Stimulated activated CD8-positive, alpha-beta memory T cell treated with anti-CD3 and anti-CD28 coated beads, Interleukin-15, amount 100 ng/mL, for 48 hours (primary cell): ENCODE measurements at places on chromosomes 2 and 18.

DNA sequence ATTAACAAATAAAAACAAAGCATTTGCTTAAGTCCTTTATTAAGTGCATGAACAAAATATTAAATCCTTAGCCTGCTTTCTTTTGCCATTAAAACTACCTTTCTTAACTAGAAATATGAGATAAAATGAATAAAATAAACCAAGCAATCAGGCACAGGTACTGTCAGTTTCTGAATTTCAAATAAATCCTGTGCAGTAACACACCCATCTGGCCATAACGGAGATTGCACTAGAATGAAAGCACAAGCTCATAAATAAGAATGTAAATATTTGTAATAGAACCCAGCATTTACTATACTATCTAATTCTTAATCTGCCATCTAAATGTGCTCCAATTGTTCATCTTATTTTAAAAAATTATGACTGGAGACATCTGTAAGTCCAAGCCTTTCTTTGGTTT is 31.9 kb downstream of the PRKRA start:
- no peak for DNase-seq

DNA sequence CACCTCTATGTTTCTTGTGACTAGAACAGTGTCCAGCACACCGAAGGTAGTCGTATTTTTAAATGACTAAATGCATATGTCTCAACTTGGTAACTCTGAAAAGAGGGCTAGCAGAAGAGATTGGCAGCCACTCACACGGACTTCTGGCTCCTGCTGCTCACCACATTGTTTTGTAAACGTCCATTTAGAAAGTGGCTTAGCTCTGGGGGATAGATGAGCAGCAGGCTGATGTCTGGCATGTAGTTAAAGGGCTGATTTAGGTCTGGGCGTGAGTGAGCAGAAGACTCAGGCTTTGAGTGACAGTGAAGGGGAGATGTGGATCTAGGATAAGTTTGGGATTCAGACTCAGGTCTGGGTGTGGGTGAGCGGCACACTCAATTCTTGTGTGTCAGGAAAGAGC is 372.9 kb upstream of the HS6ST1 start:
- DNase-seq = no peak

DNA sequence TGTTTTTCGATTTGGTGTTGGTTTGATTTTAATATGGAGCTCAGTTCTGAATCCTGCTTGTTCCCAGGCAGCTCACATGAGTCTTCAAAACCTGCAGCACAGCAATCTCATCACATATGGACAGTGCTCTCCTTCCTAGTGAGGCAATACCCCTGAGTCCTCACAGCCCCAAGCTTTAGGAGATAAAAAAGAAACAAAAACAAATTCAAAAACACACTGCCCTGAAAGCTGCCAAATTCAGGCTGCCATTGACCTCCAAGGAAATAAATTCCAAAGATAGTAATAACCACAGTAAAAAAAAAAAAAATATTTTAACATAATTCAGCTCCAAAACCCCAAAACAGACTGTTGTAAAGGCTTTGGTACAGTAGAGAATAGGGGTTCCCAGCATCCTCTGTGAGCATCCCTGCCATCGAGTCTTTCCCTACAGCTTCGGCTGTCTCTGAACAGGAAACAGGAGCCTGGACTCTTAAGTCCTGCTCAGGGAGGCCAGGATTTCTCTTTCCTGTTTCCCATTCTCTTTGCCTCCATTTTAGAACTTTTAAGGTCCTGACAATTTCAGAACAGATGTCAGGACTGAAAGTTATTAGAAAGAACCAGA is 14.7 kb upstream of the SP3 start:
- no peak for DNase-seq

GRCh38 chr2:183935005-183935404 is 663.3 kb upstream of the ZNF804A start:
- no peak for DNase-seq

DNA sequence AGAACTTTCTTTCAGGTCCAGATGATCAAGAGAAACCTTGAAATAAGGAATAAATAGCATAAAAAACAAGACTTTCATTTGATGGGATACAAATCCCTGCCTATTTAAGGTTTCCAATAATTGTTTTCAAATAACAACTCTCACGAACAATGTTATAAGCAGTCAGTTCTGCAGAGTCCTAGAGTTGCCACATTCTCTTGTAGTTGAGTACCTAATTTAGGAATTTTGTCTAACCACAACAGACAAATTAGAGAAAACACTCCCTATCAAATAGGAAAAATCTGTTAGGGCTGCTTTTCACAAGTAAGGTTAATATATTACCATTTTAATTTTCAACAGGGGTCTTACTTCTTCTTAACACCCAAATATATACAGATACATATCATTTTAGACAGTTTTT is 130.1 kb upstream of the CDH20 start:
- no peak for DNase-seq

- DNase-seq = no peak
Measured at GRCh38 chr2:207676827-207677354, 34.5 kb upstream of the CCNYL1 start.

GRCh38 chr2:58502931-58503330 is 261.8 kb upstream of the FANCL start:
- DNase-seq = no peak
